Left ventricle myocardium superior (tissue), 1 donor: ENCODE measurements at places on chromosomes 13 and 19.

- no peak for DNase-seq
Measured at GRCh38 chr19:41447732-41448332, 4.9 kb downstream of the ERICH4 start.

DNA sequence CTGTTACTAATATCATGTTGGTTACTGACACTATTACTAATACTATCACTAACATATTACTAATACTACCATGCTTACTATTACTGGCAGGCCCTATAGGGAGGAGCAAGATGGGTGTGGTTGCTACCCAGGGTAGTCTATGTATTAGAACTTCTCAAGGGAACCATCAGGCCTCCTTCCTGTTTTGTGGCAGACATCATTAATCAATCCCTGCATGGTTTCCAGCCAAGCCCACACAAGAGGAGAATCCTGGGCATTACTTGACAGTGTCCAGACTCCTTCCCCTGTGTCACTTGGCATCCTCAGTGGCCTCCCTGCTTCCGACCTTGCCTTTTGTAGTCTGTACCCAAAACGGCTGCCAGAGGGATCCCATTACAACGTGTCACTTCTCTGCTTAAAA is 8.9 kb downstream of the HAS1 start:
- DNase-seq, result no peak

DNA sequence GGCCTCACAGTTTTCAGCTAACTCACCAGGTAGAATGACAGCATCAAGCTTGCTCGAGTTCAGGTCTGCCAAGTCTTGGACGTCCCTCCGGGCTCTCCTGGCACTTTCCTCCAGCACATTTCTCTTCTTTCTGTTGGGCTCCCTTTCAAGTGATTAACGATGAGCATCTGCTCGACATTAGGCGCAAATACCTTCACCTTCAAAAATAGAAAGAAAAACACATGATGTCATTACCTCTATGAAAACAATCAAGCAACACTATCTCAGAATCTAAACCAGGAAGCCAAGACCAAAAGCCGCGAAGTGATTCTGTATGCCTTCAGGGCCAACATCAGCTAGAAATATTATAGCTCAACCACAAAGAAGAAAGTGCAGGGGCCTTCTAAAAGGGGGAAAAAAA is 15.4 kb upstream of the CLN5 start:
- no peak for DNase-seq

DNA sequence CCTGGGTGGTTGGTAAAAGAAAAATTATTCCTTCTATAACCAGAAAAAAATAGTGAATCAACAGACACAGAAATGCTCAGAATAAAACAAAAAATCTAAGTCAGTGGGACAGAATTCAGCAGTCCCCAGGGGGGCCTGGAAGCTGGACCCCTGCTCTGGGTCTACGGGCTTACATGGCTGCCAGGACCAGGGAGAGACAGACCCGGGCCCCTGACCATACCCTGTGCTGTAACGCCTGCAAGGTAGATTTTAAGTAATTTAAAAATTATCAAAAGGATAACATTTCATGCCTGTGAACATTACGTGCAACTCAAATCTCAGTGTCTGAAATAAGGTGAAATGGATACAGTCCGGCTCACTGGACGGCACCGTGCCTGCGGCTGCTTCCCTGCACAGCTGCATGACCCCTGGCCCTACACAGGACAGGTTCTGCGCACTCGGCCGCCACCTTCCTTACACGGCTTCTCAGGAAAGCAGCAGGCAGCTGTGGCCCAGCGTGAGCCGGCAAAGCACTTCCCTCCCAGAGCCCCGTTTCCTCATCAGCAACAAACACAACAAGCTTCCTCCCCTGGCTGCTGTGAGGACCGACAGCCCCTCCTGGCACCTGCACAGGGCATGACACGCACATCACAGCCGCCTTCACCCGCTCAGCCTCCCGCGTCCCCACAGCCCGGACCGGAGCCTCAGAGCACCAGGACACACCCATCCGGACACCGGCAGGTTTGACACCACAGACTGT is 22.2 kb downstream of the RASA3 start:
- peak; percentile 54 for DNase-seq

DNA sequence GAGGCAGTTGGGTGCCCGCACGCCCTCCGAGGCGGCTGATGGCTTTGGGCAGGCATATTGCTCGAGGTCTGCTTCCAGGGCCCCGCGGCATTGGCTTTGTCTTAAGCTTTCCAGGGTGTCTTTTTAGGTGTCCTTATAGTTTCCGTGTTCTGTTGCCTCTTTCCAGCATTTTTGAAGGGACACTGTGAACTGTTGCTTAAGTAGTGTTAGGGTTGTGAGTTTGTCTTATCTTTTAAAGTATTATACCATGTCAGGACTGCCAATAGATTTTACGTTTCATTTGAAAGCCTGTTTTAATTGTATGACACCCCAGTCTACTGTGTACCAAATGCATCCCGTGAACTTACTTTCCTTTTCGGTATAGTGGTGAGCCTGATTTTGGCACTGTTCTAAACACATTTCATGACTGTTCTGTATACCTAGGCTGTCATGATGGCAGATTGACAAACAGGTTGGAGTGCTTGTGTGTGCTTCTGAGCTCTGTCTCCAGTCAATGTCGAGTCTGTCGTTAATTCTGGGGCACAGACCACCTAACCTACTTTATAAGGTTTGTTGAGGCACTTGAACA is 656 bp downstream of the PCCA start:
- DNase-seq, result no peak

GRCh38 chr19:38739440-38740256 is 4.6 kb downstream of the CAPN12 start:
- no peak for DNase-seq

DNA sequence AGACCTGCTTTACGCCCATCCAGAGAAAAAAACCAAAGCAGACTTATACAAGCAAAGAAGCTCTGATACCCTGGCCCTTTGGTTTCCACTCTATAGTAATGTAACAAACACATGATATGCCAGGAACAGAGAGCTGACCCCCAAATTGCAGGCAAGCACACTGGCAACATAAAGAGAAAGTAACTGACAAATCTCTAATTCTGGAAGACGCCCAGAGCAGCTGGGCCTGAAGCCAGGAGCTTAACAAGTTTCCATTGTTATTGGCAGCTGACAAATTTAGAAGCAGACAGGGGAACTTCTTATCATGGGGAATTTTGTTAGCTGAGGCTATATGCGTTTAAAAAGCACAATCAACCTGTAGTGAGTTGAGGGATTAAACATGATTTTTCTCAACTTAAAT is 158.0 kb downstream of the DLEU7 start:
- DNase-seq, result peak; percentile 88

DNA sequence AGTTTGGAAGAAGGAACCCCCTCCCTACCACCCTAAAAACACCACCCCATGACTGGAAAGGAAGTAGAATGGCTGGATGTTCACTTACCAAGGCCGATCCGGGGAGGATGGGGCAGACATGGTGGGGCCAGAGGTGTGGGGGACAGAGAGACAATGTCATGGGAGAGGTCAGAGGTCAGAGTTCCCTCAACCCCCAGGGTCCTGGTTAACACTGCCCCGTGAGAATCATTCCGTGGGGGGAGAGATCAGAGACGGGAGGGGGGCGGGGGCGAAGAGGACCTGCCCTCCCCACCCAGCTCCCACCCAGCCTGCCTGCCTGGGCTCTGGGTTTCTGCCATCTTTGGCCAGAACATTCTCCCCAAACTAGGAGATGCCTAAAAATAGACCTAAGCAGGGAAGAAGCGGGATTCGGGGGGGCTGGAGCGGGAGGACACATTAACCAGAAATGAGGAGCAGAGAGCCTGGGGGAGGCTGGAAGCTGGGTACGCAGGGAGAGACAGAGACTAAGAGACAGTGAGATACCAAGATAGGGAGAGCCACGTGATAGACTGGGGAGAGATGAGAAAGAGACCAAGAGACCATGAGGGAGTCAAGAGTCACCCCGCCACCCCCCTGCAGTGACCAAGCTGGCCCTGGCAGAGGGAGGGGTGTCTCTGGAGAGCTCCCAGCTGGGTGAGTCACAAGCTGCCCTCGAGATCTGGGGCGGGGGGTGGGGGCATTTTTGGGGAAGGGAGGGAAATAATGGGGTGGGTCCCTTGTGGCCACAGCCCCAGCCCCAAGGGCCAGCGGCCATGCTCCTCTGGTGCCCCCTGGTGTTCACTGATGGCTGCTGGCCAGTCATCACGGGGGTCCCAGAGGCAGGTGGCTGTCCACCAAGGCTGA is 6.1 kb upstream of the KANK2 start:
- DNase-seq, result peak; percentile 87

- no peak for DNase-seq
Measured at GRCh38 chr13:100128838-100129237, 39.9 kb downstream of the PCCA start.

DNA sequence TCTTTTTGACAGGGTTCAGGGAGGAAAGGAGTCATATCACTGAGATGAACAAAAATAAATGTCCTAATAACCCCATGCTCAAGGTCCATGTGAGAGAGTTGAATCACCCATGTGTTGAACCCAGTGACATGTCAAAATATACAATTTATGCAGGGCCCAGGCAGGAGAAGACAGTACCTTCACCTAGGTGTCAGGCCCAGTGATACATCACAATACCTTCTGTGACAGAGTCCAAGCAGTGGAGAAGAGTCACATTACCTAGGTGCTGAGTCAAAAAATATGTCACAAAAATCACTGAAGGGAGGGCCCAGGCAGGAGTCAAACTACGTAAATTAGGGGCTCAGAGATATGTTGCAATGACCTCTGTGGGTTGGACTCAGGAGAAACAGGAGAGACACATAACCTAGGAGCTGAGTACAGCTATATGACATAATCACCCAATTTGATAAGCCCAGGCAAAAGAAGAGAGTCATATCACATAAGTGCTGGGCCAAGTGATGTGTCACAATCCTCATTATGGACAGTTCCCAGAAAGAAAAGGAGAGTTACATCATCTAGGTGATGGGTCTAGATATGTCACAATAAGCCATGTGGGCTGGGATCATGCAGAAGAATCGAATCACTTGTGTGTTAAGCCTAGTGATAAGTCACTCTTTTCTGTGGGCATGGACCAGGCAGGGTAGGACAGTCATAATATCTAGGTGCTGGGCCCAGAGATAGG is 13.8 kb upstream of the ZNF724 start:
- no peak for DNase-seq

DNA sequence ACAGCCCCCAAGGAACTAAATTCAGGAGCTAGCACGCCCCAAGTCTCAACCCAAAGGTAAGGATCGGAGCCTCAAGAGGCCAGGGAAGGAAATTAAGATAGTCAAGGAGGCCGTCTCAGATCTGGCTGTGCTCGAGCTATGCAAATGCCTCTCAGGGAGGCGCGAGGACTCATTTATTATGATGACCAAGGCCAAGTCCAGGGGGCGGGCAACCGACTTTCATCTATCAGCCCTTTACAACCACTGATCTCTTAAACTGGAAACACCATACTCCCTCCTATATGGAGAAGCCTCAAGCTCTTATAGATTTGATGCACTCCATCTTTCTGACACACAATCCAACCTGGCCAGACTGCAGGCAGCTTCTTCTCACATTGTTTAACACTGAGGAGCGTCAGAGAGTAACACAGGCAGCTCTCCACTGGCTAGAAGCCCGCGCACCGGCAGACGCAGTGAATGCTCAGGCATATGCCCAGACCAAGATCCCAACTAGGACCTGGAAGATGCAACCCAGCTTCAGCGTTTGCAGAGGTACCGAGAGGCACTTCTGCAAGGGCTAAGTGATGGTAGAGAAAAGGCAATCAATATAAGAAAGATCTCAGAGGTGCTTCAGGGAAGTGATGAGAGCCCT is 9.6 kb upstream of the SLC15A1 start:
- DNase-seq, result no peak
